ENCODE measurements at places on chromosomes 5 and 9. TPM values are rescaled to one million over a fixed set of nuclear protein-coding genes. Genes with fewer than 3 reads are reported as not detected.

Gene ADGRD2
- 0.03 TPM for total RNA-seq

Gene SHB
- total RNA-seq, result 40.8 TPM

Gene CCL19
- total RNA-seq, result not detected

Gene PDE8B
- 2.0 TPM for total RNA-seq

Gene CIZ1
- 91.5 TPM for total RNA-seq

Gene SPOUT1
- total RNA-seq, result 51.4 TPM

Gene ITK
- 0.08 TPM for total RNA-seq

Gene NIPAL4
- total RNA-seq, result 10.0 TPM

Gene GHR
- total RNA-seq, result 0.05 TPM

Gene GSN
- total RNA-seq, result 89.3 TPM

Gene ADAMTSL1
- 0.08 TPM for total RNA-seq

Gene CNTLN
- total RNA-seq, result 4.3 TPM

Gene TMOD1
- total RNA-seq, result 1.9 TPM

Gene GRXCR2
- total RNA-seq, result not detected

Gene MRPL50
- total RNA-seq, result 12.6 TPM

Gene ACER2
- total RNA-seq, result 2.6 TPM

Gene NTMT1
- total RNA-seq, result 85.0 TPM

Gene NKD2
- total RNA-seq, result 25.5 TPM

Gene DMGDH
- not detected for total RNA-seq

Gene PCDHGA12
- total RNA-seq, result not detected

Gene NMUR2
- 0.08 TPM for total RNA-seq

Gene PCDHA4
- 1.8 TPM for total RNA-seq

Gene TEX48
- not detected for total RNA-seq

Gene TMC1
- total RNA-seq, result 0.02 TPM
